ENCODE measurements at places on chromosomes 2 and 18.

DNA sequence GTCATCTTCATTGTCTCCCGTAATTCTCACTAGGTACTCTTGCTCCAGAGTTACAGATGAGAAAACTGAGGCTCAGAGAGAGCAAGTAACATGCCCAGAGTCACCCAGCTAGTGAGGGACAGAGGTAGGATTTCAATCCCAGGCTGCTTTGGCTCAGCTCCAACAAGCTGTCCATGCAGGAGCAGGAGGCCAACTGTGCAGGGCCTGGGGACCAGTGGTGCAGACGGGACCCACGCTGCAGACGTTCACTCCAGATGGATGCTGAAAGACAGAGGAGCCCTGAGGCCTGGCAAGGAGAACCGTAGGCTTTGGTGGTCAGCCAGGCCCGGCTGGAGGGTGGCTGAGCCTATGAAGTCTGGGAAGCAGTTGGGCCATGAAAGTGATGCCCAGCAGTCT, 102.6 kb downstream of the MCFD2 start:
- no peak for DNase-seq

DNA sequence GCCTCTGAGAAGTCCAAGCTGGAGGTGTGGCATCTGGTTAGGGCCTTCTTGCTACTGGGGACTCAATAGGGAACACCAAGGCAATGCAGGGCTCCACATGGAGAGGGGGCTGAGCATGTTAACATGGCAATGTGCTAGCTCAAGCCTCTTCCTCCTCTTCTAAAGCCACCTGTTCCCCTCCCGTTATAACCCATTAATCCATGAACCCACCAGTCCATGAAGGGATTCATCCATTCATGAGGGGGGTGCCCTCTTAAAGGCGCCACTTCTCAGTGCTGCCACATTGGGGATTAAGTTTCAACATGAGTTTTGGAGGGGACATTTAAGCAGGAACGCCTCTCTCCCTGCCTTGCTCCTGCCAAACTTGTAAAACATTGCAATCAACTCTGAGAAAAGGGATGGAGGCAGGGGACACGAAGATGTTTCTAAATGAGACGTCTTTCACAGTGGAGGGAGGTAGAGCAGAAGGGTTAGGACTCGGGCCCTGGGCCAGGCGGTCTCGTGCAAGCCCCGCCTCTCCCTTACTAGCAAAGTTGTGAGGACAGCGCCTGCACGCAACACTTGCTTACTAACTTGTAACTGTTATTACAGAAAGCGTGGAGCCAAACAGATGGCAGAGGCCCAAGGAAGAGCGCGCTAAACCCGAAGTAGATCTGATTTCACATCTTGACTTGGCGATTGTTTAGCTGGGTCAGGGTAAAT, 118.2 kb upstream of the ZNF516 start:
- no peak for DNase-seq

DNA sequence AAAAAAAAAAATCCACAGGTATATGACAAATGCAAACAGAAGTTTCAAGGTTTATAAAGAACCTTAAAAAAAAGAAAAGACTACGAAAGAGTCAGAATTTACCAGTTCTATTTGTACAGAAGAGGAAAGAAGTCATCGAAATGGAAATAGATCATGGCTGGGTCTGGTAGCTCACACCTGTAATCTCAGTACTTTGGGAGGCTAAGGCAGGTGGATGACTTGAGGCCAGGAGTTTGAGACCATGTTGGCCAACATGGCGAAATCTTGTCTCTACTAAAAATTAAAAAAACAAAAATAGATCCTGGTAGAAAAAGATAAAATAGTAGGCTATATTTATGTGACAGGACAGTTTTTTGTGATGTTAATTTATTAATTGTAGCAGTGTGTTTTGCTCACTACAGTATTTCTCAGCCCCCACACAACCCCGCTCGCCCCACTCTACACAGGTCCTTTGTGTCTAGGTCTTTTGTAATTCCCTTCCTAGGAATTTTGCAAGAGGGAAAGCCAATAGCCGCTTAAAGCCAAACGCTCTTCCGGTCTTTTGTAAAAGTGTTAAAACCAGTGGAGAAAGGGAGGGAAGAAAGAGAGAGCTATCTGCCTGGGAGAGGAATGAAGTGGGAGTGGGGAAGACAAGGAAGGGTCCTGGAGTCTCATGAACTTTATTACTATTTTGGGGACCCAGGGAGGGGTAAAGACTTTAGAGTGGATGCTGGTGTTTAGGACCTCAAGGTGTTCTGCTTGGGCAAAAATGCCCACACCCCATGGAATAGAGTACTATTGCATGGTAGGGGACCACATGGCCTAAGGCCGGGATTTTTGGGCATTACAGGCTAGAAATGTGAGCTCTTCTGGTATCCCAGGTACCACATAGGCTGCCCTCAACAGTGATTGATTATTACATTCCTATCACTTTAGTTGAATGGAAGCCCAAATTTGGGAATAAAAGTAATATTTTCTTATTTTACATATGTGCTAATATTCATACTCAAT, 59.4 kb upstream of the XPO1 start:
- DNase-seq = no peak

GRCh38 chr18:75167759-75168618, 41.0 kb downstream of the PTGR3 start:
- no peak for DNase-seq

GRCh38 chr2:25341011-25341727, 556 bp downstream of the DNMT3A start:
- no peak for DNase-seq

- no peak for DNase-seq
These were observed 123.2 kb downstream of the OLA1 start for GRCh38 chr2:174125090-174125489.

- DNase-seq = no peak
These were observed 21.2 kb downstream of the ACTR3 start for GRCh38 chr2:113910967-113911678.

- DNase-seq = no peak
These were observed 71.6 kb downstream of the RRM2 start for GRCh38 chr2:10193851-10194820.

GRCh38 chr2:225164401-225165050, 122.3 kb upstream of the DOCK10 start:
- DNase-seq = no peak

- no peak for DNase-seq
These were observed 67.5 kb downstream of the CDH20 start for GRCh38 chr18:61400716-61401115.

- no peak for DNase-seq
These were observed 254.3 kb downstream of the BCL11A start for GRCh38 chr2:60299179-60299578.

DNA sequence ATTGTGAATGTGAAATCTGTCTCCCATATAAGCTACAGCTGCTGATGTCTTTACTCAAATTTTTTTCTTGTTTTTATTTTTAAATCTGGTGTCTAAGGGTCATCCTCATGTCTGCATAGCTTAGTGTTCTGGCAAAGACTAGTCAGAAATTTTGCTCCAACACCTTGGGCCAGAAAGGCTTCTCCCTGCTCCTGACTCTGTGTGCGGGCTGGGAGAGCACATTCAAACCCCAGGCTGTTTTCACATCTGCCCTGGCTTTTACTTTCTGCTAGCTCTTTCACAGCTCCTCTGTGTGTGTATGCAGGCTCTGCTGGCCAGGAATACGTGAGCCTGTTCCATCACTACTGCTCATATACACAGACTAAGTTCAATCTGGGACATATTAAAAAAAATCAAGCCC, 102.9 kb upstream of the RIOK3 start:
- no peak for DNase-seq

DNA sequence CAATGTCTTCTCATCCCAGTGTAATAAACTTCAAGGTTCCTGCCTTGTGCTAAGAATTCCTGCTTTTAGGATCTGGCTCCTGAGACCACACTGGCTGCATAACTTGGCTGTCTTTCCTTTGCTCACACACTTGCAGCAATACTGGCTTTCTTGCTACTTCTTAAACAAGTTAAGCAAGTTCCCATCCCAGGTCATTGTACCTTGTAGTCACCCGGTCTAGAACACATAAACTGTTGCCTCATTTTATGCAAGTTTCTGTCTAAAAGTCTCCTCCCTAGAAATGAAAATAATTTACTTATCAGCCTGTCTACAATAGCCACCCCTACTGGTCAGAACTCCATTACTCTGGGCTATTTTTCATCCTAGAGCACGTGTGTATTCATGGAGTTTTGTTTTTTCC, 887.9 kb upstream of the FAM98A start:
- DNase-seq = no peak

DNA sequence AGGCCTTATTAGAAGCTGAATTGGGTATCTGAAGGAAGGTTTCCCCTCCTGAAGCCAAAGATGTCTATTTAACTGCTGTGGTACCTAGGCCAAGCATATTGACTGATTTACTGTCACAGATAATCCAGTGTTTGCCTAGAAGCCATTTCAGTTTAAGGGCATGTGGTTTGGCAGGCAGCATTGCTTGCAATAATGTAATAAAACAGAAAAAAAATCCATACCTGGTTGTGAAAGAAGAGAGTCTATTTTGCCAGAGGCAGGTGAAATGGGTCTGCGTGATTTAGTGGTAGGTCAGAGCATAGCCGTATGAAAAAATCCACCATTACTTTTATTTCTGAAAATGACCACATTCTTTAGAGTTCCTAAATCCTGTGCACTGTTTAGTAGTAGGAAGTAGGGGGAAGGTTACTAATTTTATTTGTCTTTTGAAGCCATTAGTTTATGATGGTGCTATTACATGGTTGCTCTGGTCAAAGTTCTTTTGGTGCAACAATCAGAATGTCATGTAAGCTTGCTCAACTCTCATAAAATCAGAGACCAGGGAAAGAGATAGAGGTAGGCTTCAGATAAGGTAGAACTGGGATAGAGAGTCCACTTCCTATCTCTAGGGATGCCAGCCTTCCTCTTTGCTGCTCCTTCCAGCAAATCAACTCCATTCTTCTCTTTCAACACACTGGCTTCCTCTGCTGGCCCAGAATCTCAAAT, 343.4 kb downstream of the GPD2 start:
- no peak for DNase-seq

DNA sequence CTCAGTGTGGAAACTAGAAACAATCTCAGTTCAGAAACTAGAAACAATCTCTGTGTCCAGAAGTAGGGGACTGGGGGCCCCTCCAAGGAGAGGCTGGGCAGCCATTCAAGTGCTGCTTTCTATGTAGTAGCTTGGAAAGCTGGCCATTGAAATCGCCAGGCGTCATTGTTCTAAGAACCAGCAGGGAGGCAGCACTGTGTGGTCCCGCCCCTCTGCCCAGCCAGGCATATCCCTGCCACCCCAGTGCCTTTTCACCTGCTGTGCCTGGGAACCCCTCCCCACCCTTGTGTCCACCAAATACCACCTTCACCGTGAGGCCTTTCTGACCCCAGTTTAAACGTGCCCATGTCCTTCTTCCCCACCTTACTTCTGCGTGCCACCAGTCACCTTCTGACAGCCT, 221.6 kb downstream of the GBX2 start:
- no peak for DNase-seq

- no peak for DNase-seq
These were observed 29.3 kb upstream of the UPP2 start for GRCh38 chr2:158072361-158072760.

DNA sequence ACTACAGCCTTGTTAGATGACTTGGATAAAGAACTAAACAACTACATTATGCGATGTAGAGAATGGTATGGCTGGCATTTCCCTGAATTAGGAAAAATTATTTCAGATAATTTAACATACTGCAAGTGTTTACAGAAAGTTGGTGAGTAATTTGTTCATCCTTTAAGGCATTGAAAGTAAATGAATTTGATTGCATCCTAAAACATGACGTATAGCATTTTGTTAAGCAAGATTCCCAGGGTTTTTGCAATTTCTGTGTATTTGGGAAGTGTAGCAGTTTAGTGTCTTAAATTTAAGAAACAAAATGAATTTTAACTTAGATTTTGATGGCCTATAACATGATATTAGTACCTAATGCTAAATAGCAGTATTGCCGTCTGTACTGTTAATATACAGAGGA, 24.8 kb downstream of the NOP58 start:
- DNase-seq = no peak

DNA sequence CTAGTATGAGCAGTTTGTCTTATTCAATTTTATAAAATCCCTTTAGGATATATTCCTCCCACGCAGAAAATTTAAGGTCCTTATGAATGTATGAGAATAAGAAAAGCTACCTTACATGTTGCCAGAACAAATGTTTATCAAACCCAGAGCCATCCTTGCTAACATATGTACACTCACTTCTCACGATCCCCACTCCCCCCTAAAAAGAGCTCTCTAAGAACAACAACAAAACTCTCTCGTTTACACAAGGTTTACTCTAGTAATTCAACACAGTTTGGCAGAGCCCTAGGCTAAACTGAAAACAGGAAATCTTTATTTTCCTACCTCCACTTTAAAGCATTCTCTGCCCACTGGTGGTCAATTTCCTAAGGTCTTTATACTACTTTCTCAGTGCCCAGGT, 504.9 kb downstream of the ZEB2 start:
- no peak for DNase-seq

- DNase-seq = no peak
These were observed 181.8 kb upstream of the ARL4C start for GRCh38 chr2:234678711-234679110.

- DNase-seq = no peak
These were observed 131.2 kb downstream of the CBLN2 start for GRCh38 chr18:72412927-72413326.

- no peak for DNase-seq
These were observed 38.4 kb downstream of the EPAS1 start for GRCh38 chr2:46335391-46336282.

GRCh38 chr2:235433860-235434259, 60.0 kb upstream of the AGAP1 start:
- DNase-seq = no peak

Measured in activated T-cell treated with anti-CD3 and anti-CD28 coated beads for 4 hours (primary cell).